ENCODE measurements at places on chromosomes 1 and 21.

DNA sequence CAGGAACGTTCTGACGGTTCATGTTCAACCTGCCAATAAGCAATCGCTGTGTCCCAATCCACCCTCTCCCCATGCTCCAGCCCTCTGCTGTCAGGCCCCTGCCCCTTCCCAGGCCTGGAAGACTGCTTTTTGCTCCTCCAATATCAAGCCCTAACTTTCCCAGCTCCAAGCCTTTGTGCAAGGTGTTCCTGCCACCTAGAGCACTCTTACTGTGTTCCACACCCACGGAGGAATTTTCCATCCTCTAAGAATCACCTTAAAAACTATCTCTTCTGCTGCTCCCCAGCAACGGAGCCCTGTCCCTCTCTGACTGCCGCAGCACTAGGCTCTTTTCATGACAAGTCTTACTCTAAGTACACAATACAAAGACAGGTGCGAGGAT lies 657.9 kb downstream of the AJAP1 start:
- no peak for DNase-seq

GRCh38 chr1:204760350-204760749 lies 74.8 kb upstream of the LRRN2 start:
- no peak for DNase-seq

DNA sequence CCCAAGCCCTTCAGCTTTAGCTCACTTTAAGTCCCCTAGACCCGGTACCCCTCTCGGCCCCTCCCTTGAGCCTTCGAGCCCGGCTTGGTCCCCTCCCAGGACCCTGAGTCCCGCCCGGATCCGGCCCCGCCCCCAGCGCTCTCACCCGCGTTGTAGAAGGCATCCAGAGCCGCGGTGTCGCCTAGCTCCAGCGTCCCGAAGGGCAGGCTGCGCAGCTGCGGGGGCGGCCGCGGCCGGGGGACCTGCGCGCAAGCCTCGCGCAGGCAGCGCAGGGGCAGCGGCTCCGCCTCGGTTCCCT lies 699 bp downstream of the MAP3K6 start:
- peak; percentile 79 for DNase-seq

- DNase-seq: no peak
Measured at GRCh38 chr1:166272851-166273250, 106.0 kb upstream of the FAM78B start.

DNA sequence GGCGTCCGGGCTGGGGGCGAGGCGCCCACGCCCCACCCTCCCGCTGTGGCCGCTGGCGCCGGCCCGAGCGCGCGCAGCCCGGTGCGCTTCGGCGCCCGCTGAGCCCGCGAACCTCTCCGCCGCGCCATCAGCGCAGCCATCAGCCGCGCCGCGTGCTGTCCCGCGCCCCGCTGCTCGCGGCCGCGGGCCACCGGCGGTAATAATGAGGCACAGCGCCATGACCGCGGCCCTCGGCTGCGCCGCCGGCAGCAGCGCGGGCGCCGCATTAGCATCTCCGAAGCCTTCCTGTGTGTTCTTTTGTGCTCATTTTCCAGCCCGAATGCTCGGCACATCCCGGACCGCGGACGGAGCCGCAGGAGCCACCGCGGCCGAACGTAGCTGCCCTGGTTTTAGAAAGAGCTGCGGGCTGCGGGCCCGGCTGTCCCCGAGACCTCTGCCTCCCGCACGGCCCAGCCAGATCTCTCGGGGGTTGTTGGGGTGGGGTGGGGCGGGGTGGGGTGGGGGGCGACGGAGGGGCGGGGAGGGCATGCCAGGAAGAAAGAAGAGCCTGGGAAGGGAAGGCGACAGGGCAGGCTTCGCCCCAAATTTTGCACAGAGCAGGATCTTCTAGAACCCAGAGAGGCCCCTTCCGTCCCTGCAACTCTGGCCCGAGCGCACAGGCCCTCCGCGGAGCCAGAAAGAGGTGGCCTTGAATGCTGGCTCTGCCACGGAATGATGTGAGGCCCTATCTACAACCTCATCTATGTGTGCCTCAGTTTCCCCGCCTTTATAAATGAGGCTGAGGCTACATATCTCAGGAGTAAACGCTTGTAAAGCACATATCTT lies 55.3 kb downstream of the RRAGC start:
- DNase-seq: no peak

DNA sequence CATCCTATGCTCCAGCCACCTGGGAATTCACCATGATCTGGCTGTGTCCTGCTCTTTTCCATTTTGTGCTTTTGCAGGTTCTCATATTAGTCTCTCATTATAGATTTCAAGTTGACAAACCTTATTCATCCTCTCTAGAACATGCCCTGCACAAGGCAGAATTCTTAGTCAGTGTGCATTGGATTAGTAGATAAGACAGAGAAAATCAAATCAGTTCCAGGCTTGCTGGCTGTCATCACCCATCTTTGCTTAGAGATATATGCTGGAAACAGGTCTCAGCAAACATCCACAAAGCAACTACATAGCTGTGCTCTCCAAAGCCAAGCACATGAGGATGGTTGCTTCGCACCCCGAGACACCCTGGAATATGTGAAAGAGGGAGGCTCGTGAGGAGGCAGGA lies 24.8 kb downstream of the TSPAN2 start:
- DNase-seq: no peak

DNA sequence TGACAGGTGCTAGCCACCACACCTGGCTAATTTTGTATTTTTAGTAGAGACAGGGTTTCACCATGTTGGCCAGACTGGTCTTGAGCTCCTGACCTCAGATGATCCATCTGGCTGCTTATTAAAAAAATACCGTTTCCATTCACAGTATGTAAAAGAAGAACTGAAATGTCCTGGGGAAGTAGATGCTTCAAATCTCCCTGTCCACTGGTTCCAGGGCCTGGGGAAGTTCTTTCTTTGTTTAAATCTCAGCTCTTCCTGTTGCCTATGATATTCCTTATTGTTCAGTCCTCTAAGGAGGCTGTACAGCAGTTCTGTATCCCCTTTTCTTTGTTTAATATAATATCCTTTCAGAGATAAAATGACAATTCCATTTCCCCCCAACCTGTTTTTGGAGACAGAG lies 47.4 kb downstream of the ZMYM1 start:
- no peak for DNase-seq

DNA sequence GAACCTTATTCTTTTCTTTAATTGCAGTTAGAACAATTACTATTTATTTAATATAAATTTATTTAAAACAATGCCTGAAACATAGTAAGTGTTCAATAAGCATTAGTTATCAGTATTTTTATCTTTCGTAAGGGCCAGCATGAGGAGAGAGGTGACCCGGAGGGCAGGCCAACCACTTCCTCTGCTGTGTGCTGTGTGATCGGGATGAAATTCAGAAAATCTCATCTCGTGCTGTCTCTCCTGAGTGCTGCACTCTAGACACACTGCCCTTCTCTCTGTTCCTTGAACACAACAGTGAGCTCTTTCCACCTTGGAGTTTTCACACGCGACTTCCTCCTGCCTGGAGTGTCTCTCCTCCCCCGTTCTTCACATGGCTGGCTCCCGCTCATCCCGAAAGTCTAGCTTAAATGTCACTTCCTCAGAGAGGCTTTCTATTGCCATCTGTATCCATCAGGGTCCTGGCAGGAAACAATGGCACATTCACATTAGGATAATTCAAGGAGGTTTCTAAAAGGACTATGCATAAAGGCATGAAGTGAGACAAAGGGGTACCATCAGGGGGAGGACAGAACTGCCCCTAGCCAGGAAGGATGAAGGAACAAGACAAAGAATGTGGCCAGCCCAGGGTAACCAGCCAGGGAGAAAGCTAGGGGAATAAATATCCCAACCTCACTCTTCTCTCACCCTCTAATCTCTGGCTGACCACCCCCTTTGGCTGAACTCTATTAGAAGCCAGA lies 142.6 kb upstream of the GJB5 start:
- DNase-seq: no peak

- no peak for DNase-seq
Measured at GRCh38 chr1:177632923-177633615, 336.8 kb downstream of the SEC16B start.

GRCh38 chr1:207486198-207486597 lies 9.8 kb upstream of the CR1 start:
- DNase-seq: no peak

DNA sequence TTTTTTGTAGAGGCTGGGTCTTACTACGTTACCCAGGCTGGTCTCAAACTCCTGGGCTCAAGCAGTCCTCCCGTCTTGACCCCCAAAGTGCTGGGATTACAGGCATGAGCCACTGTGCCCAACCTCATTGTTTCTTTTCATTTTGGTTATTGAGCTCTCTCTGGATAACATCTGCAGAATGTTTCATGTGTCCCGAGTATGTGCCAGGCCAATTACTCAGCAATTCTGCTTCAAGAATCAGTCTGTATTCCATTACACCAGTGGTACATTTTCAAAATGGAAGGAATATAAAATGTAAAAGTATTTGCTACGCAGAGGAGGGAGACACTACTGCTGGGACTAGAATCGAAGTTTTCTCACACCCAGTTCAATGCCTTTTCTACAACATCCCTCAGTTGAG lies 1.7 kb upstream of the ELOA start:
- DNase-seq: no peak

GRCh38 chr1:83857103-83857502 lies 141.8 kb downstream of the TTLL7 start:
- DNase-seq: no peak

DNA sequence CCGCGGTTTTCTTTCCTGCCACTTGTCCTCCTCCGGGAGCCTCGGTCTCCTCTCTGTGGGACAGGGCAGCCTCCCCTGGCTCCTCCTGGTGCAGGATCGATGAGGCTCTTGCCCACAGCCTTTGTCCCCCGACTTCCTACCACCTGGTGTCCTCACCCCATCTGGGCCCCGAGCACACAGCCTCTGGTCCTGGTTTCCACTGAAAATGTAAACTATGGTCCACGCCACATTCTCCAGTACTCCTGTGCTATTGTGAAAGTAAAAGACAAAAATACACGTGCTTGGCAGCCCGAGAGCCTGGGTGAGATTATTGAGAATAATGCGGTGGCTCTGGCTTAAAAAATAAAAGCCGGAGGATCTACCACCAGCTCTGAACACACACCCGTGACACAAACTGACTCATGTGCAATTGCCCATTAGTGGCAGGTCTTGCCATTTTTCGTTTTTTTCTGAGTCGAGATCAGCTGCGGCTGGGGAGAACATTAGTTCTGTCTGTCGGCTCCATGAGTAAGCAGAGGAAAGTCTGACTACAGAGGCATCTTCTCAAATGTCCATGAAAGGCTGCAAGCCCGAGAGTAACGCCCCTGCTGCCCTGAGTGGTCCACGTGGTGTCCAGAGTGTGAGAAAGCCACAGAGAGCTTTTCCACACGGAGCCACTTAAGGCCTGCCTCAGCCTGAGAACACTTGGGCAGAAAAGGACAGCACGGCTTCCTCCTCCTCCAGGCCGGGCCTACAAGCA lies 5.7 kb upstream of the COL6A2 start:
- no peak for DNase-seq

GRCh38 chr1:23657659-23658275 lies 33.8 kb upstream of the RPL11 start:
- DNase-seq: peak; percentile 50

DNA sequence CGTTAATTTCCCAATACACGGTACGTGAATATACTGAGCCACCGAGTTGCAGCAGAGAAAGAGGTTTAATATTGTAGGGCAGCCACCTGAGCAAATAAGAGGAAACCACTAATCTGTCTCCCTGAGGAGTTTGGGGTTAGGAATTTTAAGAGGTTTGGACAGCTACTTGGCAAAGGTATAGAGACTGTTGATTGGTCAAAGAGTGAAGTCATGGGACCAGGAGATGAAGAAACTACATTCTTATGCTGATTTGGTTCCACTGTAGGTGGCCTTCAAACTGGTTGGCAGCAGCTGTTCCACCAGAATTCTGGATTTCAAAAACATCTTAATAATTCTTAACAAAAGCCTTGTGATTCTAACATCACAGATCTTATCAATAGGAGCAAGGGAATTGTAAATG lies 485.4 kb upstream of the PRMT6 start:
- no peak for DNase-seq

GRCh38 chr1:109547463-109548320 lies 723 bp upstream of the GNAI3 start:
- no peak for DNase-seq

DNA sequence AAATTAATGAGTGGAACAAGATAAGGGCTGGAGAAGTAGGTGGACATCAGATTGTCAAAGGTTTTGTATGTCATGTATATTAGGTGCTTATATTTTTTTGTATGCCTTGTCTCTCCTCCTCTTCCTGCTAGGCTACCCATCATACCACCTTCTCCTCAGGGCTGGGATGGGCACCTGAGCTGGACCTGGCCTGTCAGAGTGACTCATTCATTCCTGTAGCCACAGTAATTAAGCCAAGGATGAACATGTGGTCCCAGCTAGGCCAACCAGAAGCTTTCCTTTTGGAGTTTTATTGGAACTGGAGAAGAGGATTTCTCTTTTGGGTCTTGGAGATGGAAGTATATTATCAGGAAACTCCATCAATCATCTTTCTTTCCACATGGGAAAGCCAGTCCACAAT lies 21.2 kb downstream of the PTGS2 start:
- no peak for DNase-seq

- DNase-seq: no peak
Measured at GRCh38 chr1:199490769-199491527, 536.6 kb upstream of the NR5A2 start.

DNA sequence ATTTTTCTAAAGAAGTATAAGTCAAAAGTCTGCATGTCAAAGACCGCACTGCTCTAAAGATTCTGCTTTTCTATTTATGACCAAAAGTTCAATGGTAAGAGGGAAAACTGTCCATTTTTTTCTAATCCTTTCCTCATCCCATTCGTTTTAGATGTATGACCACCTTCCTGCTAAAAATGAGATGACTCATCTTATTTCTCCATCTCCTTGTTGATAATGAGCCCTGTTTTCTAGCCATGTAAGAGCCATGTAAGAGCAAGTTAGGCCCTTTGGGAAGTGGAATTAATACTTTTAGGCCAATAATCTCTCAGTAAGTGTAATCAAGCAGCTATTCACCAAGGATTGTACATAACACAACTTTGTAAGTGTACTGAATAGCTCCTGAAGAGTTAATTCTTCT lies 475.6 kb upstream of the B3GALT2 start:
- no peak for DNase-seq

- no peak for DNase-seq
Measured at GRCh38 chr1:43786201-43786958, 79.0 kb downstream of the ST3GAL3 start.

DNA sequence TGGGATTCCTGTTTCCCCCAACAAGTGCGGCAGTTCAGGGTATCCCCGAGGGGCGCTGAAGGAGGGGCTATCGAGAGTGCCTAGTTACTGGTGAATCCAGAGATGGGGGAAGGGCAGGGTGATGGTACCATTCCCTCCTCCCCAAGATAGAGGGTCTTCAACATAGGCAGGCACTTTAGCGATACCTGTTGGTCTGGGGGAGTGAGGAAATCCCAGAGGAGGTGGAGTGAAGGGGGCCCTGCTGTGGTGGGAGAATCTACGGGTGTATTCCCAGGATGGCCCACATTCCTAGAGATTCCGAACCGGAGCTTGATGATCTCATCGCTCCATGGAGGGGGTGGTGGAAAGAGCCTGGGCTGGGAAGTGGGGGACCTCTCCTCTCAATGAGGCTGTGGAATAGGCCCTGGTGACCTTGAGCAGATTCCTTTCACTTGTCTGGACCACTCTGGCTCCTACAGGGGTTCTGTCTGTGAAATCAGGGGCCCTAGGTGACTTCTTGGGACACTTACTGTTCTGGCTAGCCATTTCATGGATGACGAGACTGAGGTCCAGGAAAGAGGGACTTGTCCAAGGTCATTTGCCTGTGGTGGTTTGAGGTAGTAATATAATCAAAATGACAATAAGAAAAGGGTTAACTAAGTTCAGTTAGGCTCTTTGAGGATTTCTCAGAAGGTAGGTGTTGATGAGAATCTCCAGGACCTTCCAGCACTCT lies 52.7 kb upstream of the SYNC start:
- DNase-seq: no peak

Data from stimulated activated CD4-positive, alpha-beta T cell treated with anti-CD3 and anti-CD28 coated beads, Interleukin-2, amount 100 ng/mL, for 48 hours (primary cell).